T-helper 9 cell (primary cell): ENCODE measurements at places on chromosomes 16 and 17.

GRCh38 chr17:18280766-18281371 is 20.4 kb downstream of the MIEF2 start:
- no peak for DNase-seq

GRCh38 chr17:81348097-81349055 is 46.9 kb upstream of the BAHCC1 start:
- no peak for DNase-seq

DNA sequence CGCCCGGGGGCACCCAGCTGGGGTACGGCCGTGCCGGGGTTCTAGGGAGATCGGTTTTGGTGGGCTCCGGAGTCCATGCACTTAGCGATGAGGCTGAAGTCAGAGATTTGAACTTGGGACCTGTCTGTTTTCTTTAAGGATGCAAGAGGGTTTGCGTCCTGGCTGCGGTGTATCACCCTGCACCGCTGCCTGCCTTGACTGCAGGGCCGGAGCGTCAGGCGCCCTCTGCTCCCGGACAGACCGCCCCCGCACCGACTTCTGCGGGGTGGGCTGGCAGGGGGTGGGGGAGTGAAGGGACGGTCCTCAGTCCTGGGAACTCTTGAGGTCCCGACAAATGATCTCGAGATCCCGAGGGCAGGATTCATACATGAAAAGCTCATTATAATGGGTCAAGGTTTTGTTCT is 701 bp downstream of the PDP2 start:
- DNase-seq, result no peak

DNA sequence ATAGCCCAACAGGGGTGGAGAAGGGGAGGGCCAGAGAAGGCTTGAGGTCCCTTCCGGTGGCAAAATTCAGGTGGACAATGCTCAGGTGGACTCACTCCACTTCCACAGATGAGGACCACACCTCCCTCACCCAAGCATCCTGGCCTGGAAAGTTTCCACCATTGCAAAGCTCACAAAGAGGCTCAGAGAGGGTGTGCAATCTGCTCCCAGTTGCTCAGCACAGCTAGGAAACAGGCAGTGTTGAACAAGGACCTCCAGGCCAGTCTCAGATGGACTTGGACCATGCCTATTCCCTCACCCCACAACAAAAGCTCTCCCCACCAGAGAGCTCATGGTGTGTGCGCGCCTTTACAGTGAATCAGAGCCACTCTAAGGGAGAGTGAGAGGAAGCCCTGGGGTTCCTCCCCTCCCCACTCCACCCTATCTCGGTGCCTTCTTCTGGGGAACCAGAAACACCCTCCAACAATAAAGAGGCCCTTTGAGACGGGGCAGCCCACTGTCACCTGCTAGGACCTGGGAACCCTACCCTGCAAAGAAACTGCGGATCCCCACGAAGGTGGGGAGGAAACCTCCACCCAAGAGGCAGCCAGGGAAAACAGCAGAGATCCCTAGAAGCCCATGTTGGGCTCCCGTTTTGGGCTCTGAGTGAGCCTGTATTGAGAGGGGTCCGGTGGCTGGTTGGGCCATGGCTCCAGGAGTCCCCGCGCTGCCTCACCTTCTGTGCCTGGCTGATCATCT is 1.6 kb downstream of the FAM83G start:
- DNase-seq, result no peak

DNA sequence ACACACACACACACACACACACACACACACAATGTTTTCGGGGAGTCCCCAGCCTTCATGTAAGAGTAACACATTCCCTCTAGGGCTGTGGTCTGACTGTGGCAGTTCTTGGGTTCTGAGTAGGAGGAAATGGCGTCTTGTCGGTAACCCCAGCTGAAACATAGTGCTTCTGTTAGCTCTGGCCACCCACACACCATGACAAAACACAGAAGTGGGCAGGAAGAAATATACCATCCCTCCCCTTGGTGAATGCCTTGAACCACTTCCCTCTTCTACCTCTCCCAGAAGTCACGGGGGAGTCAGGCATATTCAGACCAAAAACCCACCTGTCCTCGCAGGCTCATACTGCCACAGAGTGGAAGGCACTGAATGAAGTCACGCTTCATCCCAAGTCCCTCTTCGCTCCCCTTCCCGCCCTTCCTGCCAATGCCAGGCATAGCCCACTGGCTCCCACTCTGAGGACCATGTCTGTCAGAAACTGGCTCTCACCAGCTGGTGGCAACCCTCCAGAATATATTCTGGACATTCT is 11.5 kb downstream of the SLC35B1 start:
- DNase-seq, result peak; percentile 24

DNA sequence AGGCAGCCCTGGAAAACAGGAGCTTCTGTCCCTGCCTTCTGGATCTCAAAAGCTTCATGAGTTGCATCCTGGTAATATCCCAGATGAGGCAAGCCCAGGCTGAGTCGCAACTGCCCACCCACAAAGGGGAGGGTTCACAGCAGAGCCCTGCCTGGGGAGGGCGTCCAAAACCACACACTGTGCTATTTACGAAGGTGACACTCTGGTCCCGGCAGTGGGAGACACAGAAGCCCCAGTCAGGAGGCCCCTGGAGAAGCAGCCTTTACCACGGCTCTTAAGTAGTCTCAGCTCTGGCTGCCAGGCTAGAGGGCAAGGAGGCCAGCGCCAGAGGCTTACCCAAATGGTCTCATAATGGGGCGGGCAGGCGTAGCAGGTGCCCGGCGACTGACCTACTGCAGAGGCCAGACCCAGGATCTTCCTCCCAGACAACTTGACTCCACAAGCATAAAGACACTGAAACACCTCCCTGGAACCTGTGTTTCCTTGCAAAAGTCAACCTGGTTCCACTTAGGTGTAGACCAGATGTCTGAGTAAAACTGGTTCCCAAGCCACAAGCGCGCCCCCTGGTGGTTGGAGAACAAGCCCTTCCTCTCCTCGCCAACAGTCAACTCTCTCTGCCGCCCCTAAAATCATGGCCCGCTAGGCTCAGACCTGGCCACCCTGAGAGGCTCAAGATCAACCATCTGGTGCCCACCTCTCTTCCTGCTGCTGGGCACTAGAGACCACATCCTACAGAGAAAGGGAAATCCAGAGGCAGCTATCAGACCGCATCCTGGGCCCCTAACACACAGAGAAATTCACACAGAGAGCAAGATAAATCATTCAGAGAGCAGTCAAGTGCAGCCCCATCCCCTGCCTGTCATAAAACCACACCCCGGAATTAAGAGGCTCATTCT is 5.2 kb downstream of the AXIN2 start:
- DNase-seq, result peak; percentile 98

DNA sequence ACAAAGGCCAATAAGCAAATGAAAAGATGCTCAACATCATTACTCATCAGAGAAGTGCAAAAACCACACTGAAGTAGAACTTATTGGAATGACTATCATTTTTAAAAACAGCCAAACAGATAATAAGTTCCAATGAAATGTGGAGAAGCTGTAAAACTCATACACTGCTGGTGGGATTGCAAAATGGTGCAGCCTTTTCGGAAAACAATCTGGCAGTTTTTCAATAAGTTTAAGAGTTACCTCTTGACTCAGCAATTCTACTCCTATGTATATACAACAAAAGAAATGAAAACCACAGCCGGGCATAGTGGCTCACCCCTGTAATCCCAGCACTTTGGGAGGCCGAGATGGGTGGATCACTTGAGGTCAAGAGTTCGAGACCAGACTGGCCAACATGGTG is 49.3 kb downstream of the AKAP10 start:
- DNase-seq, result no peak

DNA sequence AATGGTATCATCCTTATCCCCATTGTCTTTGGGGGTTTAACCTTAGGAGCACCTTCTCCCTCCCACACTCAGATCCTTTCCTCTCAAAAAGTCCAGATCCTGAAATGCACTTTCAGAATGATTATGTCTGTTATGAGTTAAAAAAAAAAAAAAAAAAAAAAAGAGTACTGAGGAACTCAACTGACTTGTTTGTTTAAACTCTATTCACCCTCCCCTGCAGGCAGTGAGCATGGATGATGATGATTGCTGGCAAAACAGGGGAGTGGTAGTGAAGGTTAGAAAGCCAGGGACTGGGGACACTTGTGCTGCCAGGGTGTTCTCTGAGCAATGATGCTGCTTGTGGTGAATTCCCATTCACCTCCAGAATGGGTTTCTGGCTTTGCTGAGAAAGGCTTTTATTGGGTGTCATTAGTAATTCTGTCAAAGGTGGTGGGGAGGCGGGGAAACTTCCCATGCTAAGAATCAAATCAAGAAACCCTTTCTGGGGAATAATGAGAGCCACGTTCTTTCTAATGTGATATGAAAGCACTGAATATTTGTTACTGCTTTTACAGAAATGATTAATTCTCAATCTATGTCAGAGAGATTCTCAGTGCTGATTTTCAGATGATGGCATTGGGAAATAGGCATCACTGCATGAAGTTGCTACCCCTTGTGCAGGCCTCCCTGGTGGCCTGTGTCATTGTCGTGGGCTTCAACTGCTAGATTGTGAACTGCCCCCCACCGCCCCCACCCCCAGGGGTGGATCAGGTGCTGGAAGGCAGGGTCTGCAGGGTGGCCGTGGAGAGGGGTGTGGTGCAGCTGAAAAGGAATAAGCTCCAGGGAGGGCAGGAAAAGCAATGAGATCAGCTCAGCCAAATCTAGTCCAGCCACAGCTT is 14.1 kb downstream of the CCL4 start:
- no peak for DNase-seq

- no peak for DNase-seq
Observed at GRCh38 chr17:34254651-34255380, at the start of gene CCL2. Gene CCL2 (plus strand): TSS chr17:34255285. CDS start chr17:34255350, 65 bp downstream.

DNA sequence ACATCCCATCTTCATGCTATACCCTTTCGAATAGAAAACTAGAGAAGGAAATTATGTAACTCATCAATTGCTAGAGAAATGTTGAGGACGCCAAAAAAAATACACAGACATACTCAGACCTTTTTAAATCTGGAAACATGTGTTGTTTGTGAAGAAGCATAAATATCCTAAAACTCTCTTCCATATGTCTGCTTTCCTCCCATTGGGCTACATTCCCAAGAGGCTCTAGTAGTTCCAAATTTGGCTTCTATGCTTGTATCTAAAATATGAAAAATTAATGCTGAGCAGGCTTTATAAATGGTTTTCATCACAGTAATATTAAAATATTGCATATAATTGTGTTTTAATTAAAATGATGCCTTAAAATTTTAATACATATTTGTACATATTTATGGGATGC is 297.9 kb upstream of the PSMD7 start:
- no peak for DNase-seq

DNA sequence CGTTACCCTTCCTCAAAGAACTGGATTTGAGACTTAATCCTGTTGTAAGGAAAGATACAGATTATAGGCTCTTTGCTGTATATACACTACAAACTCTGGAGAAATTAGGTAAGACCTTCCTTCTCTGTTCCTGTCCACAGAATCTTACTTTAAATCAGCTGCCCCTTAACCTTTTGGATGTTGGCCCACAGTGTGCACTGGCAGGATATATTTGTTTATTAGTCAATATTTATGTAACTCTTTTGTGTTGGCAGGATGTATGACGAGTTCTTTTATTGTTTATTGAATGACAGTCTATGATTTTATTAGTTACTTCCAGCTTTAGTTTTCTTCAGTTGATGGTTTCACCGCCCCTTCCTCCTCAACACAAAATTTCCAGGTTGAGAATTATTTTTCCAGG is 19.7 kb downstream of the LRRC36 start:
- no peak for DNase-seq

DNA sequence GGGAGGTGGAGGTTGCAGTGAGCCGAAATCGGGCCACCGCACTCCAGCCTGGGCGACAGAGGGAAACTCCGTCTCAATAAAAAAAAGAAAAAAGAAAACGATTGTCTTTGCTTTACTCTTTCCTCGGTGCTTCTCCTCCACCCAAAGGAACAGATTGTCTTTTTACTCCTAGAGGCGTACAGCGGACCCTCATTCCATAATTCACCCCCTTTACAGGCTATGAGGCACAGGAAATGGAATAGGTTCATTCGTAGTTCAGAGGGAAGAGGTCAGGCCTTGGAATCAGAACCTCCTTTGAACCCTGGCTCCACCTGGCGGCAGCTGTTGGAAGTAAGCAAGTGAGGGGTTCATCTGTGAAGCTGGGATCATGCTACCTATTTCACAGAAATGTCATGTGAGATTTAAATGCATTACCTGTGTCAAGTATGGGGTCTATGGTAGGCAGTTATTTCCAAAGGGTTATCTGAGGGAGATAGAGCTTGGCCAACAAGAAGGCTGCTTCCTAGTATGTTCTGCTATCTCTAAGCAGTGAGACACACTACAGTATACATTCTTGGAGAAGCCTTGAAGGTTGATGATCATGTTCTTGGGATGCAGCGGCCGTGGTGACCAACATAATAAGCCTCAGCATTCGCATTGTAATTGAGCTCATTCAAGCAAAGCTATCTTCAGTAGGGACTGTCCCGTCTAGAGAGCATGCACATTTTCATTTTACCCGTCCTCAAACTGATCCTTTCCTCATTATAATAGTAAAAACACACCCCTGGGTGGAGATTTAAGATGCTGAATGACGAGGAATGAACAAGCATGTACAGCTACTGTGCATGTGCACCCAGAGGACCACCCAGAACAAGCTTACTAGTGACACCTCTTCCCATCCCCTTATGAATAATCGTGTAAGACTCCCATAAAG is 18.7 kb upstream of the ZNF689 start:
- DNase-seq, result peak; percentile 88
